ENCODE measurements at places on chromosomes 6 and 20.

GRCh38 chr6:30075790-30076732 is 492 bp upstream of the RNF39 start:
- H3K27me3 ChIP-seq = peaks cover 24% of the 10 kb centered on the region
- DNase-seq = peak; percentile 19
- H3K36me3 ChIP-seq = no peaks in the 10 kb centered on the region
- peaks cover 22% of the 10 kb centered on the region for H3K4me1 ChIP-seq

DNA sequence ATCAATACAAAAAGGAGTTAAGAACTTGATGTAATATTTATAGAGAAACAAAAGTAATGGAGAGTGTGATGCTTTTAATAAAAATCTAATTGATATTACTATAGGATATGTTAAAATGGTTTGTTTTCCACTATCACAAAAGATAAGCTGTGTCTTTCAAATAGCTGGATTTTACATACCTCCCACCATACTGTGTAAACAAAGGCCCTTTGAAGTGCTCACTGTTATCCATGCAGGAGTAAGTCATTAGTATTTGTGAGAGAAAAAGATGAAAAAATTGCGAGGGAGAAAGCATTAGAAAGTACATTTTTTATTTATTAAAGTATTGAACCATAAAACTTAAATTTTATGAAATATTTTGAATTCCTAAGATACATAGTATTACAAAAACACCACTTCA is 733.0 kb downstream of the GRIK2 start:
- no peaks in the 10 kb centered on the region for H3K27me3 ChIP-seq
- DNase-seq = no peak
- H3K27ac ChIP-seq = no peak overlapping the region
- H3K4me3 ChIP-seq = no peak overlapping the region
- H3K36me3 ChIP-seq = no peaks in the 10 kb centered on the region
- H3K4me1 ChIP-seq = no peaks in the 10 kb centered on the region

GRCh38 chr6:14664112-14664601 is 546.6 kb downstream of the CD83 start:
- H3K27me3 ChIP-seq = no peaks in the 10 kb centered on the region
- H3K36me3 ChIP-seq = no peaks in the 10 kb centered on the region
- peaks cover 17% of the 10 kb centered on the region for H3K4me1 ChIP-seq
- H3K27ac ChIP-seq = no peak overlapping the region

DNA sequence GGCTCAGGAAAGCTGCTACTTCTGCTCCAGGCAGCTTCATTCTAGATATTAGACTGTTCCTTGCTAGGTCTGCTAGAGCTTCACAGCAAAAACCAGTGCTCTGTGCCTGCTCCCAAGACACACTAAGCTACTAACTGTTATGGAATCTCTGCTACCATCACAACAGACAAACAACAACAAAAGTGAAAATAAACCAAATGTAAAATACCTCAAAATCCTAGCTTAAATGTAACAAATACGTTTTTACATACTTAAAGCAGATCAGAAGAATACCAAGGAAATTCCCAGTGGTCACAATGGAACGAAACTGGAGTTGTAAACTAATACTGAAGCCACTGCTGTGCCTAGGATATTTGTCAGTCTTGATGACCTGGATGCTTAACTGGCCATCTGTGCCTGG is 84.6 kb upstream of the EZR start:
- no peak for DNase-seq
- H3K36me3 ChIP-seq = no peaks in the 10 kb centered on the region

DNA sequence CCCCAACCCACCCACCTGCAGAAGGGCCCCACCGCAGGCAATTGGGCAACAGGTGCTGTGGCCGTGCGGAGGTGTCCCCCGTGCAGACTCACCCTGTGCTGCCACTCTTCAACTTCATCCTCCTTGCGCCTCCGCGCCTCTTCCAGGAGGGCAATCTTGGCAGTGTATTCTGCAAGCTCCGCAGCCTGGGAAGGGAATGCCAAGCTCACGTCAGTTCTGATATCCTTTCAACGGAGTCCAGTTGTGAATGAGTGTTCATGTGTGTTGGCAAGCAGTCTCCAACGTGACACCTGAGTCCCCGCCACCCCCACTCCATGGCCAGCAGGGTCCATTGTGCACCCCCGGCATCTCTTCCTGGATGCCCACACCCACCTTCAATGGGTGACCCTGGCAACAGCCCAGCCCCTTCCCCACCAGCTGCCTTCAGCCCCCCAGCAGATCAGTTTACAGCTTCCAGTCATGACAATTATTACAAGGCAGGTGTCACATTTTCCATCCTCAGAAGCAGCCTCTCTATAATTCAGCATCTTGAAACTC is 49.9 kb downstream of the EZR start:
- H3K4me3 ChIP-seq = no peak overlapping the region
- no peak for DNase-seq

DNA sequence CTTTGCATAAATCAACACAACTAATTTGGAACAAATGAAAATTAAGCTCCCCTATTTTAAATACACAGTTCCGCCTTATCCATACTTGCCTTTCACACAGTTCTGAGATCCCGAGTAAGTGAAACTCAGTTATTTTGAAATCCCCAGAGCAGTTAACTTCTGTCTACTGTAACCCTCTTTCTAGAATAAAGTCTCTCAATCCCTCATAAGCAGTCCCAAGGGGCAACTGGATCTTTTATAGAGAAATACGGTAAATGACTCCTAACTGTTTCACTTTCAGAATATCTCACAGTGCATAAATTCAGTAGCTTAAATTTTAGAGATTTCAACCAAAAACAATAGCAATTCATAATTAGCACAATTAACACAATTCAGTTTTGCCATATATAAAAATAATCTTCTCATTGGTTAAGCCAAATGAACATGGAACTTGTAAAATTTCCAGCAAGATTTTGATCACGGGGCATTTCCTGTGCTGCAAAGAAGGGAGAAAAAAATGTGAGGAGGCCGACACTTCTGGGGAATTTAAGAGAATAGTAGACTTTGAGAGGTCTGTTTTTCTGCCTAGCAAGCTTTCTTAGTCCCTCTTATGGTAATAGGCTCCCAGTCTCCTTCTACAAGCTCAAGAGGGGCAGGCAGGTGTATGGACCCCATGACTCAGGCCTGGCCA is 78.3 kb downstream of the KIF6 start:
- no peak overlapping the region for H3K27ac ChIP-seq
- no peaks in the 10 kb centered on the region for H3K27me3 ChIP-seq
- H3K36me3 ChIP-seq = no peaks in the 10 kb centered on the region
- no peak for DNase-seq
- H3K4me3 ChIP-seq = no peak overlapping the region
- H3K4me1 ChIP-seq = no peaks in the 10 kb centered on the region

DNA sequence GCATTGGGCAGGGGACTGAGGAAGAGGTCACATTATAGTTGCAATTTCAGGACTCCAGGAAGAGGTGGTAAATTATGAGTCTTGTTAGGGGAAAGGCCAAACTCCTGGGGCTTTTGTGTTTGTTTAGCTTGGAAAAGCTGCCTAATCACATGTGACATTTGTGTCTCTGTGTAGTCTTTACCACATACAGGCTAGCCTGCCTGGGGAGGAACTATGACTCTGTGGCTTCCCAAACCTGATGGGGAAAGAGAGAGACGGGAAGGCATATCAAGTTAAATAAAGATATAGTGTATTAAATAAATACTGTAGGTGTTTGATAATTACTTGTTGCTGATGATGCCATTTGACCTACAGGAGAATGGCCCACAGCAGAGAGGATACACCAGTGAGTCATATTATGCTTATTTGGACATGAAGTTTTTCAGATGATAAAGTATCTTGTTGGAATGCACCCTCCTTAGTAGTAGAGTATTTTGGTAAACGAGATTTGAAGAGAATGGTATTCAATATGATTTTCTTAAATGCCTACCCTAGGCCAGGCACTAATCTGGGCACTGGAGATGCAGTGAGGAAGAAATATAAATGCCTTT is 4.0 kb downstream of the BLTP3A start:
- peaks cover 19% of the 10 kb centered on the region for H3K4me1 ChIP-seq
- H3K36me3 ChIP-seq = no peaks in the 10 kb centered on the region
- H3K27me3 ChIP-seq = no peaks in the 10 kb centered on the region
- no peak overlapping the region for H3K27ac ChIP-seq
- DNase-seq = no peak
- H3K4me3 ChIP-seq = no peak overlapping the region

DNA sequence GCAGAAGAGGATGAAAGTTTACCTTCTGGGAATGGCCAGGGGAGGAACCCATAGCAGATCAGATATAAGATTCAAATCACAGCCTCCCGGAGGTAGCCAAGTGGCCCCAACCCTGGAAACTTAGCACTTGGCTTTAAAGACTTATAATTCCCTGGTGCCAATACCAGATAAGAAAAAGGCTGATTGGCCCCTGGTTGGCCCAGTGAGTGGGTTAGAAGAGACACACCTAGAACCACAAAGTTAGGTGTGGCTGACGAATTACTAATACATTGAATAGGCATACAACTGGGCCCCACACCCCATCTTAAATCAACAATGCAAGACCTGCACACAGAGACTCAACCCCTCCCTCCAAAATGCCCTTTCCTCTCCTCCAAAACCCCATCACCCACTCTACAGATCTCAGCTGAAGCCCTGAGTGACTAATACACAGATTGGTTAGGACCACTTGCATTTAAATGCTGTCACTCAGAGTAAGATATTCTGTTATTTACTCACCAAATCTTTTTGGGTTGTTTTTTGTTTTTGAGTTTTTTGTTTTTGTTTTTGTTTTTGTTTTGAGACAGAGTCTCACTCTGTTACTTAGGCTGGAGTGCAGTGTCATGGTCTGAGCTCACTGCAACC is 315.4 kb upstream of the JARID2 start:
- no peak for DNase-seq
- H3K27ac ChIP-seq = no peak overlapping the region
- H3K4me3 ChIP-seq = no peak overlapping the region
- no peaks in the 10 kb centered on the region for H3K27me3 ChIP-seq
- peaks cover 8% of the 10 kb centered on the region for H3K4me1 ChIP-seq

DNA sequence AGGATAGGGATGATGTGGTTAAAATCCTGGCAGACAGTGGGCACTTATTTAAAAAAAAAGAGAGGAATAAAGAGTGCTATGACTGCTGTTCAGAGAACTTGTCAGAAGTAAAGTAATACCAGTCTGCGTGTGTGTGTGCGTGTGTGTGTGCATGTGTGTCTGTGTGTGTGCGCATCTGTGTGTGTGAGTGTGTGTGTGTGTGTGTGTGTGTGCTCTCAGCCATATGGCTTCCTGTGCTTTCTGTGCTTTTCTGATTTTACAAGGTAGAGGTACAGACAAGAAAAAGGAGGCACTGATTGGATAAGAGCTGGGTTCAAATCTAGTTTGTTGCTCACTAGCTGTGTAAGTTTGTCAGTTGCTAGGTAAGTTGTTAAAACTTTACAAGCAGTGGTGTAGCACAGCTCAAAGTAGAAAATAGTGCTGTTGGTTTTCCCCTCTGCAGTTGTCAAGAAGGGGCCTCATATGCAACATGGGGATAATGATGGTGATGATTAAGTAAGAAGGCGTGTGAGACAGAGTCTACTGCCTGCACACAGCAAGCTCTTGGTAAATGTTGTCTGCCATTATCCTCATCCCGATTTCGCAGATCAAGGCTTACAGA is 155.3 kb upstream of the ZNF217 start:
- H3K27me3 ChIP-seq = no peaks in the 10 kb centered on the region
- H3K27ac ChIP-seq = no peak overlapping the region
- H3K36me3 ChIP-seq = no peaks in the 10 kb centered on the region
- DNase-seq = no peak
- H3K4me1 ChIP-seq = peaks cover 35% of the 10 kb centered on the region

DNA sequence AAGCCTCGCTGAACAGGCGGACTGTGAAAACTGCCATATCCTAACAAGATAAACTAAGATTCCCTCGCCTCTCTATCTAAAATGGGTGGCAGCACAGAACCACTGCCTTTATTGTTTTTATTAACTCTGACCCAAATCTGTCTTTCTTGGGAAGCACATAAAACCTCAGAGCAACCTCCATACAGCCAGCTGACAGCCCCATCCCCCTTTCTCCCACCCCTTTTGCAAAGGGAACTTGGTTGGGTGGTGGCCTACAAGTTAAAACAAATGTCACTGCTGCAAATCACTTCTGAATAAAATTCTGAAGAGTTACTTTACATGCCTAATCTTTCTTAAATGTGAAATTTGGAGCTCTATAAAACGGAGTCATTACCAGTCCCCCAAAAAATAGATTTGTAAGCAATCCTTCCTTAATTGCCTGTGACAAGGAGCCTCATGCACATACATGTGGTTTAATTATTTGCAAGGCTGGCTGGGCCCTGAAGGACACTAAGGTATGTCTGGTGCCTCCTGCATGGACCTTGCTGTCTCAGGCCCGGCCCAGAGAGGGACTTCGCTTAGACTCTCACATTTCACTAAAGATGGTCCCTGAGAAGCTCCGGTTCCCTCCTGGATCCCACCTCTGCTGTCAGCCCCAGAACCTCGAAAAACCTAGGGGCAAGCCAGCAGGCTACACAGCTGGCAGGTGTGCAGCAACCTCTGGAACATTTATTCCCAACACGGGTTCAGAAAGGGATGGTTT is 21.7 kb downstream of the PXDC1 start:
- no peak overlapping the region for H3K27ac ChIP-seq
- no peaks in the 10 kb centered on the region for H3K27me3 ChIP-seq
- DNase-seq = no peak
- H3K4me3 ChIP-seq = no peak overlapping the region
- H3K4me1 ChIP-seq = peaks cover 34% of the 10 kb centered on the region

GRCh38 chr6:106886081-106886843 is 88.3 kb downstream of the CD24 start:
- peaks cover 52% of the 10 kb centered on the region for H3K4me1 ChIP-seq
- H3K27me3 ChIP-seq = no peaks in the 10 kb centered on the region
- H3K4me3 ChIP-seq = no peak overlapping the region
- peak overlapping the region; percentile 70 for H3K27ac ChIP-seq

DNA sequence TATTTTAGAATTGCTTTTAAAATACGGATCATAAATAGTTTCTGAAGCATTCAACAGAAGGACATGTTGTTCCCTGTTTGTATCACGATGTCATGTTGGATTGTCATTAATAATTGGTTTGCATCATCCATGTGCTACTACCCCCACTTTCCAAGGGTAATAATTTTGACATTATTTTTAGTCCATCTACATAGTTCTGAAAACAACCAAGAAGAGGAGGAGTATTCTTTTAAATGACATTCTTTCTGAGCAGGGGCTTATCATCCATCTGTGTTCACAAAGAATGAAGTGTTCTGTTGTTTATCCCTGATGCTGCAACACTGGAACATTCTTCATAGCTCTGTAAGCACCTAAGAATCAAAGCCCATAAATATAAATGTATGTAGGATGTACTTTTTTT is 151.0 kb upstream of the CITED2 start:
- H3K27me3 ChIP-seq = no peaks in the 10 kb centered on the region
- H3K36me3 ChIP-seq = no peaks in the 10 kb centered on the region
- no peak overlapping the region for H3K27ac ChIP-seq
- H3K4me1 ChIP-seq = no peaks in the 10 kb centered on the region
- H3K4me3 ChIP-seq = no peak overlapping the region
